Left lung (tissue), 14 donors: ENCODE measurements at places on chromosomes 4 and X.

DNA sequence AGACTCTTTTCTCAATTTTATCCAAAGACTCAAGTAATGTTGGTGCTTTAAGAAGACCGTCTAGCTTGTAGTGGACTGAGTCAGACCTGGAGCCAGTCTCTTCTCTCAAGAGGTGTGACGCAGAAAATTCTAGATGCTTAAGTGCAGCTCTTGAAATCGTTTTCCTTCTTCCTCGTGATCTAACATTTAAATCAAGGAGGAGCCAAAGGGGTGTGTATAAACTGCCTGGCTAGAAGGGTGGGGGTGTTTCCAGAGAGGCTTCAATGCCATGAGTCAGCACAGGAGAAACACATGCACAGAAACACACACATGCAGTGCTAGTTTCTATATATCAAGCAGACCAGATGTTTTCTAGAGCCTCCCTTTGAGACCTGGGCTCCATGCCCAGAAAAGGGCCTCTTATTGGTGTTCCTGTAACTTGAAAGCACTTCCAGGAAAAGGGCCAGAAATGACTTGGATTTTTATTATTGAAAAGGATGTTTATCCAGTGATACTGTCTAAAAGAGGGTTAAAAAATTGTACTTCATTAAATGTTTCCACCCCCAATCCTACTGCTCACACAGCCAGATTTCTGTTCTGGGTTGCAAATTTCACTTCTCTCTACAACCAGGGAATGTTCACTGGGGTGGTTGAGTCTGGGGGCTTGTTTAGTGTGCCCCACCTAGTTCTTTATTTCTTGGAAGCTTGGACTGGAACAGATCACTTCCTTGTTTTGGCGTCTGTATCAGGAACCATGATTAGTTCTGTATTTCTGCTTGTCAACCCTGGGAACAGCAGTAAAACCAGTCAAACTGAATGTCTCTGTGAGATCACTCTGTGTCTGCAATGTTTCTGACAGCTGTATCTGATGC is at the start of gene CLIC2:
Gene CLIC2, minus strand, starts transcription at position 129 of the 851 bp plus-strand sequence. CDS start 187 bp downstream, outside the sequence.
- DNase-seq = peak; percentile 61

- peak; percentile 81 for DNase-seq
Measured at GRCh38 chr4:1047106-1047975, 35.9 kb downstream of the FGFRL1 start.

DNA sequence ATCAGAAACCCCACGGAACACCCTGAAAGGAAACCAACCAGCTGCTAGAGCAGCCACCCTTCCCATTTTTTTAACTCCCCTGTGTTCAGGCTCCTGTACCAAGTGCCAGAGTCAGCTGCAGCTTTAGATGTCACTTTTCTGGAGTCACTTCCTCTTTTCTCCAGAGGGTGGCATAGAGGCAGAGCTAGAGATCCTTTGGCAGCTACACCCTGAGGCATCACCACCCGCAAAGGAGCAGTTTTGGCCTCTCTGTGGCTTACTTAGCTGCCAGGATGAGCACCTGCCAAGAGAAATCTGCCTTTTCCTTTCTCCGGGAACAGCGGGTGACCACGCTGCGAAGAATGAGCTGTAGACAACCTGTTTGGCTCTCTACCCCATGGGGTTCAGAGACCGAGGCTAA is 58.0 kb upstream of the CHRDL1 start:
- no peak for DNase-seq

DNA sequence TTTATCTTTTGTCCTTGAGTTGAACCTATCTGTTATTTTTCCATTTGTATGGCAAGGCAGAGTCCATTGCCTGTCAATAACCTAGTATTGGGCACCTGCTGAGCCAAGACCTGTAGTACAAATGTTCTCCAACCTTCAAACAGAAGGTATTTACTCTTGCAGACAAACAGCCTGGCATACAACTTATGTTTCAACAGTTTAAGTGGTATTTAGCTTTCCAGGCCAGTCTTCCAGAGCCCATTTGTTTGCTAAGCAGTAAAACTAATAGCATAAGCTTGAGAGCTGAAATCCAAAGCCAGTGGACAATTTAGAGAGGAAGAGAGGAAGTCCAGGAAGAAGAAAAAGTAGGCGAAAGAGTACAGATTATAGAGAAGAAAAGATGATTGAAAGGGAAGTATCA is 979.3 kb downstream of the GLUD2 start:
- no peak for DNase-seq

DNA sequence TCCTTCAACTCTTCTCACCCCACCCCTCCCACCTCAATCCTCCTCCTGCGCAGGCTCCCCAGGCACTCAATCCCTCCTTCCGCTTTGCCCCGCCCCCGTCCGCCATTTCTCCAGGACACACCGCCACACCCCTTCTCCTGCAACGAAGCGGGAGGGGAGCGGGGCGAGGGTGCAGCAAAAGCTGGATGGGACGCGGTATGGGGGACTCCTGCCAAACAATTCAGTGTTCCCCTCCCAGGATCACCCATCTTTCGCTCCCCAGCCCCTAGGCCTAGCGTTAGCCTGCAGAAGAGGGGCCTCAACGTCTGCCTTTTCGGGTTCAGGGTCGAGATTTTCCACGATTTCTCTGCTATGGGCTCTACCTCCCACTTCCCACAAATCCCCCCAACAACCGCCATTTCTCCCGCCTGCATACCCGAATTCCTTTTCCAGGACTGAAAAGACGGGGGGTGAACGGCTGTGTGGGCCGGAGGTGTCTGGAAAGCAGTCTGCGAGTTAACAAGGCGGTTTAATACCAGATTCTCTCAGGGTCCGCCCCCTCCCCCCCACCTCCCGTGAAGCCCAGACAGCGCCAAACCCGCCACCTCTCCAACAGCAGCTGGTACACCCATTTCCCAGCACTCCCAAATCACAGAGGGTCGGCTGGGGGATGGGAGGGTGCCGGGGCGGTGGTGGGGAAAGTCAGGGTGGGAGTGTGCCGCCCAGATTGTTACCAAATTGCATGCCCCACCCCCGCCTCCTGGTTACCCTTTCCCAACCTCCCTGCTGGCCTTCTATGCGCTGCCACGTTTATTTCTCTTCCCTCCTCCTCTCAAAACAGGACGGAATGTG is 774 bp downstream of the ARMCX2 start:
- DNase-seq = peak; percentile 48

- no peak for DNase-seq
Measured at GRCh38 chrX:97328853-97329390, 445.2 kb downstream of the RPA4 start.

- peak; percentile 64 for DNase-seq
Measured at GRCh38 chrX:85243761-85244449, at the start of the genes SATL1 and ZNF711. TSS of gene SATL1 (minus strand) at chrX:85243779. CDS start at chrX:85108968, 134,811 bp downstream. TSS of gene ZNF711 (plus strand) at chrX:85243991. CDS start at chrX:85247573, 3,582 bp downstream.

GRCh38 chrX:109914114-109914849 is 88.6 kb upstream of the TMEM164 start:
- no peak for DNase-seq
